ENCODE measurements at places on chromosomes 13 and 19.

- DNase-seq = no peak
These were observed 128.0 kb downstream of the DCT start for GRCh38 chr13:94351292-94351990.

GRCh38 chr19:49470615-49470978 is 3.4 kb upstream of the FLT3LG start:
- no peak for DNase-seq

GRCh38 chr19:21677696-21678418 is 89.5 kb downstream of the ZNF100 start:
- no peak for DNase-seq

GRCh38 chr13:51761643-51762350 is 42.2 kb downstream of the DHRS12 start:
- no peak for DNase-seq

- no peak for DNase-seq
These were observed 373.2 kb downstream of the LMO7 start for GRCh38 chr13:76009267-76009890.

- no peak for DNase-seq
These were observed 28.2 kb upstream of the PSG7 start for GRCh38 chr19:42965176-42965575.

- no peak for DNase-seq
These were observed 543.0 kb downstream of the IRS2 start for GRCh38 chr13:109243311-109243951.

DNA sequence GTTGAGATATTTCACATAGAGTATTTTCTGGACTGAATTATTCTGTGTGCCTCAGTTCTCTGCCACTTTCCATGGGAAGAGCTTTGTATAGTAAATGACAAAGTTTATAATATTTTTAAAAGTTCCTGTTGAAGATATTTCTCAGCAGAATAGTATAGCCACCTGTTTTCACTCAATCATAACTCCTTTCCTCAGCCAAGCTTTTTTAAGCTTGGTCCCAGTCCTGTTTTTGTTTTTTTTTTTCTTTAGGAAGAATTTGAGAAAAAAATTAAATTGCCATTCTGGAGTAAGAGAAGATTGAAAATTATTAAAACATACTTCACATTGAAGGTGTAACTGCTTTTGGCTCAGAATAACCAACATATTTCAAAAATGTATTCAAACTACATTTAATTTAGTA is 55.5 kb downstream of the ENOX1 start:
- no peak for DNase-seq

GRCh38 chr19:31252441-31252840 is 96.8 kb downstream of the TSHZ3 start:
- DNase-seq = no peak

DNA sequence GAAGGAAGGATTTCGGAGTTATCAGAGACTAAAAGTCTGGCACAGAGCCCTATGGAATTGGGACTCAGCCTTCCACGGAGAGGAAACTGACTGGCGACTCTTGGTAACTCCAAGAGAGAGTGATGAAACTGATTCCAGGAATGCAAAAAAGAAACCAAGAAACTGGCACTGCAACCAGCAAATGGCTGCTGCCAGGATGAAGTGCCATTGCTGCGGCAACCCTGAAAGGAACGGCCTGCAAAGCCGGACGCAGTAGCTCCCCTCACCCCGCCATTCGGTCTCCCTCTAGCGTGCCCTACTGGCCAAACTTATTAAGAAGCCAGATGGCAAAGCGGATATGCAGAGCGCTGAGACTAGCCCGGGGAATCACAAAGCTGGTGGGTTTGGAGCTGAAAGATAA is 236.0 kb downstream of the PCDH9 start:
- no peak for DNase-seq

DNA sequence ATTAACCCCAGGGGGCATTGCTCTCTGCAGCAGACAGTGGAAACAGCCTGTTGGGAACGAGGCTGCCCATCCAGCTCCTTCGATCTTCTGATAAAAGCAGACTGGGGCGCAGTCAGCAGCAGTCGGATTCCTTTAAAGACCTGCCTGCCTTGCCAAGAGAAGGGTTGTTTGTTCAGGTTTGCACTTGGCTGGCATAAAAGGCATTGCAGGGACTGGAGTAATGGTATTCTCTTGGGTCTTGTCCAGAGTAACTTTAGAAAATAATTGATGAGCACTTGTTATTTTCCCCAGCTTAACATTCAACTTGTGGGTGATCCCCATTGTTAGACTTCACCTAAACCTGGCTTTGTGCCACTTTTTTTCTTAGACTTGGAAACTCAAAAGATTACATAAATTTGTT is 67.3 kb upstream of the SLC10A2 start:
- DNase-seq = no peak

DNA sequence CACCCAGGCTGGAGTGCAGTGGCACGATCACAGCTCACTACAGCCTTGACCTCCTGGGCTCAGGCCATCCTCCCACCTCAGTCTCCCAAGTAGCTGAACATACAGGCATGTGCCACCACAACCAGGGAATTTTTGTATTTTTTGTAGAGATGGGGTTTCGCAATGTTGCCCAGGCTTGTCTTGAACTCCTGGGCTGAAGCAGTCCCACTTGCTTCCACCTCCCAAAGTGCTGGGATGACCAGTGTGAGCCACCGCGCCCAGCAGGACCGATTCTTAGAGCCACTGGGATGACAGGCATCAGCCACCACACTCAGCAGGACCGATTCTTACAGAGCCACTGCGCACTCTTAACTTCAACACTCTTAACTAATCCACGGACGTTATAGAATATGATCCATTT is 54.9 kb upstream of the RANBP3 start:
- no peak for DNase-seq

- no peak for DNase-seq
These were observed 300.7 kb downstream of the SLC7A1 start for GRCh38 chr13:29294821-29295220.

DNA sequence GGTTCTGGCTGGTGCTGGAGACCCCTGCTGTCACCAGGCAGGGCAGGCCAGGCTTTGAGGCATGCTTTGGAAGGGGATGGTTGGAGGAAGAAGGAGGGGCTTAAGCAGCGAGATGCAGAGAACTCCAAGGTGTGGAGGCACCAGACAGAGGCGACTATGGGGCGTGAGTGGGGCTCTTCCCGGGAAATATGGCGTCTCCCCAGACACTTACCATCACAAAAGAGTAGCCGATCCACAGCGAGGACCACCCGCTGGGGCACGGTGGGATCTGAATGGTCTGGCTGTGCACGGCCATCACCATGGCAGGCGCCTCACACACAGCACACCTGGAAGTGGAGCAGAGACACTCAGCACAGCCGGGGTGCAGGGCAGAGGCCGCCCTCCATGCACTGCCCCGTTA is 151.9 kb downstream of the COL4A1 start:
- DNase-seq = no peak

DNA sequence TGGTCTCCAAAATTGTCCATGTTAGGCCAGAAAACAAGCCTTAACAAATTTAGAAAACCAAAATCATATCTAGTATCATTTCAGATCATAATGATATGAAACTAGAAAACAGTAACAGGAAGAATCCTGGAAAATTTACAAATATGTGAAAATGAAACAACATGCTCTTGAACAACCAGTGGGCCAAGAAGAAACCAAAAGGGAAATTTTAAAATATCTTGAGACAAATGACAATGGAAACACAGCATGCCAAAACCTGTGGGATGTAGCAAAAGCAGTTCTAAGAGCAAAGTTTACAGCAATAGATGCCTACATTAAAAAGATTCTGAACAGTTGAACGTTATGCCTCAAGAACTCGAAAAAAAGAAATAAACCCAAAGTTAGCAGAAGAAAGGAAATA is 32.6 kb downstream of the VWA8 start:
- no peak for DNase-seq

GRCh38 chr13:36096461-36097416 is 34.4 kb downstream of the DCLK1 start:
- DNase-seq = no peak

GRCh38 chr13:73335210-73335609 is 276.4 kb downstream of the KLF5 start:
- no peak for DNase-seq

All from NCI-H187 treated with DMSO at 0.1 percent for 48 hours (cell line).